ENCODE measurements at places on chromosomes 4 and X.

DNA sequence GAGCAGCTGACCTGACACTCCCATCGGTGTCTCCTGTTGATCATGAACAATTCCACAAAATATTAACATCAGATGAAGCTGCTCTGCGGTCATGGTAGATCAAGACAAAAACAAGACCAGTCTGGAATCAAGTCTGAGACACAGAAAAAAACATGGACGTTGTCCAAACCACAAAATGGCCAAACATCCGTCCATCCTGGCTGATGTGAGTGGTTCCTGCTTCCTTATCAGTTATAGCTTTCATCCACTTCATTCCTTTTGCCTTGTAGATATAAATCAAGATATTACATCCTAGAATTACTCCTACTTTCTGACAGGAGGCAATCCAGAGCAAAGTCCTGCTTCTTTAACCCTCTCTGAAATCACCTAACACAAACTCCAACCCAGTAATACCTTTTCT lies 28.8 kb upstream of the PCSK1N start:
- DNase-seq: no peak

- DNase-seq: no peak
Measured at GRCh38 chrX:117996408-117996807, 120.2 kb downstream of the KLHL13 start.

GRCh38 chr4:181478656-181479055 lies 764.5 kb upstream of the TENM3 start:
- DNase-seq: no peak

DNA sequence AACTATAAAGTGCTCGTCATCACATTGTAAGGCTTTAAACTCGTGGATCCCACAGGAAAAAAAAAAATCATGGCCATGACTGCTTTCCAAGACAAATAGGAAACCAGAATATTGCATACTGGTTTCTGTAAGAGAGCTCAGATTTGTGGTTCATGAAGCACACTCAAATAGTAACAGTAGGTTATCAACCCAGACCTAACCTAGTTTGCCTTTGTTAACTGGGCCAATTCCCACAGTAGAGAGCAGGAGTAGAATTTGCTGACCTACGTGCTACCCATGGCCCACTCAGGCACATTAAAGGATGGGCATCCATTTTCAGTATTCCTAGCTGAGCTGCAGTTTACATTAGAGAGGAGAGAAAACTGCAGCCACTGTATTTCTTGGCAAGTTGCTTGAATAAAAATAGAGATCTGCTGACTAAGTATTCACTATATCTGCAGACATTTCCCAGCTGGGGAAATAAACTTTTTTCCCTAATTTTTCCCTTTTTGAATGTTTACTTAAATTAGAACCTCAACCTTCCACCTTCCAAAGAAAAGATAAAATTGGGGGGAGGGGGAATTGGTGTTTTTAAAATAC lies 218.5 kb downstream of the SPANXN3 start:
- no peak for DNase-seq

- no peak for DNase-seq
Measured at GRCh38 chr4:99679204-99679603, 21.6 kb upstream of the C4orf54 start.

- DNase-seq: no peak
Measured at GRCh38 chrX:11445540-11445939, 152.3 kb downstream of the AMELX start.

- DNase-seq: no peak
Measured at GRCh38 chr4:14877246-14878225, 124.7 kb upstream of the CPEB2 start.

DNA sequence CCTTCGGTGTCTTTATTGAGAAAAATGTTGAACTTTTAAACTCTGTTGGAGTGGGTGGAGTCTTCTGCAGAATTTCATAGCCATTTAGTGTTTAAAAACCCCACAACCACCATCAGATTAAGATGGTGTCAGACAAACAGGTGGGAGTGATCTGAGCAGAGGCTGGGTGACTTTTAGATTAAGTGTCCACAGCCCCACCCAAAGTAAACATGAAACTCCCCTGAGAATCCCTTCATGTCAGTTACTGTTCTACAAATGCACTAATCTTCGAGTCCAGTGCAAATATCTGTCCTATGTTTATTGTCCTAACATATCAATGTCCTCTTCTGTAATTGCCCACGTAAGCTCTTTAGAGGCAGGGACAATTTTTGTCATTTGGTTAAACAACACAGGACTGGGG lies 175.6 kb upstream of the RBPJ start:
- DNase-seq: no peak

- no peak for DNase-seq
Measured at GRCh38 chr4:137529432-137529831, 2.9 kb downstream of the PCDH18 start.

DNA sequence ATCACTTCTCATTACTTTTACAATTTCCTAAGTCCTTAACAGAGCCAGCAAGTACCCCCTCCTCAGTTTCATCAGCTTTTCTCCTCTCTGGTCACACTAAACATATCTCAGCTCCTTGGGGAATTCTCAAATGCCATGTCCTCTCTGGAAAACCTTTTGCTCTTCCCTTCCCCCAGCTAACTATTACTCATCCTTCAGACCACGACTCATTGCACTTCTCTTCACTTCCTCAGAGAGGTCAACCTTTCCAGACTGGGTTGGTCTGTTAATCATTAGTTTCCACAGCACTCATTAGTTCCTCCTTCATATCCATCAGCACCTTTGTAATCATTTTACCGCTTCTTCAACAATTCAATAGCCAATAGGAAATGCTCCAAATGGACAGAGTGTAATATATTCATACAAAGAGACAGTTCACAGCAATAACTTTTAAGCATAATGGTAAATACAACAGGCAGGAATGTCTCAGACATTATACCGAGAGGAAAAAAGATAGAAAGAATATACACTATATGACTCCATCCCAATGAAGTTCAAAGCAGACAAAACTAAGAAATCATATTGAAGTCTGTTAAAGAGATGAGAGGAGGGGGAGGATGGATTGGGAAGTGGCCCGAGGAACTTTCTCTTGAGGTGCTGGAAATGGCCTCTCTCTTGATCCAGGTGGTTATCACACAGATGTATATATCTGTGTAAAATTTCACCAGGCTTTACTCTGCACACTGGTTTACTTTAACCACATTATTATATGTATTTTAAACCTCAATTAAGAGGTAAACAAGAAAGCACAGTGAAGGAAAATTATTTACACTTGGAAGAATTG lies 39.6 kb downstream of the DDX60L start:
- no peak for DNase-seq

GRCh38 chr4:101415962-101416361 lies 68.6 kb upstream of the PPP3CA start:
- no peak for DNase-seq

GRCh38 chr4:153265306-153266047 lies 61.2 kb downstream of the TRIM2 start:
- no peak for DNase-seq

GRCh38 chrX:24341795-24342194 lies 18.6 kb upstream of the SUPT20HL1 start:
- no peak for DNase-seq

DNA sequence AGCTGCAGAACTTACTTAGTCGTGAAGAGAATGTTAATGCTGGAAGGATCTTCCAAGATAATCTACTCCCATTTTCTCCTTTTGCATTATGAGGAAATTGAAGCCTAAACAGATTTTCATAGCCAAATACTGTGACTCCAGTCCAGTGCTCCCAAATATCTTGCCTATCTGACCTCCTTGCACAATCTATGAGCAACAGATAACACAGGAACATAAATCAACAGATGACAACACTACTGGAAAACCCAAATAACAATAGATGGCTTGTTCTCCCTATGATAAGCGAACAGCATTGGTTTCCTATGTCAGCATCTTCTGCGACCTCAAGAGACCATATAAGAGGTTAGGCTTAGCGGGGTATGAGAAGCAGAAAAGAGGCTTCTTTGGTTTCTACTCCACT lies 88.0 kb downstream of the CORIN start:
- DNase-seq: no peak

DNA sequence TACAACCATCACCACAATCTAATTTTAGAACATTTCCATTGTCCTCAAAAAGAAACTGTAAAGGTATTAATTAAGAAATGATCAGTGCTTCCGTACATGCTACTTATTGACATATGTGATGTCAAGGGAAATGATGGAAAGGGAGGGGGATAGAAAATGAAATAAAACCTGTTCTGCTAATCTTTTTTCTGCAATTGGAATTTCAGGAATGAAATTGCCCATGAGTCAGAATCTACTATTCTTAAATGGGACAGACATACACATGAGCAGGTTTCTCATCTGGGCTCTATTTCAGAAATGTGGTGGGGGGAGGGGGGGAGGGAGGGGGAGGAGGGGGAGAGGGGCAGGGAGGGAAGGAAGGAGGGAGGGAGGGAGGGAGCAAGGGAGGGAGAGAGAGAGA lies 91.0 kb downstream of the SHROOM4 start:
- DNase-seq: no peak

- DNase-seq: no peak
Measured at GRCh38 chr4:99893839-99894160, 427 bp downstream of the LAMTOR3 start.

GRCh38 chr4:154014407-154015321 lies 225.8 kb upstream of the SFRP2 start:
- no peak for DNase-seq
